ENCODE measurements at places on chromosomes 4 and X.
A peak's percentile ranks its signal among the peaks of the same experiment; 100 is the strongest.

- no peak for DNase-seq
Observed at GRCh38 chr4:7933651-7934510, 5.8 kb downstream of the AFAP1 start.

DNA sequence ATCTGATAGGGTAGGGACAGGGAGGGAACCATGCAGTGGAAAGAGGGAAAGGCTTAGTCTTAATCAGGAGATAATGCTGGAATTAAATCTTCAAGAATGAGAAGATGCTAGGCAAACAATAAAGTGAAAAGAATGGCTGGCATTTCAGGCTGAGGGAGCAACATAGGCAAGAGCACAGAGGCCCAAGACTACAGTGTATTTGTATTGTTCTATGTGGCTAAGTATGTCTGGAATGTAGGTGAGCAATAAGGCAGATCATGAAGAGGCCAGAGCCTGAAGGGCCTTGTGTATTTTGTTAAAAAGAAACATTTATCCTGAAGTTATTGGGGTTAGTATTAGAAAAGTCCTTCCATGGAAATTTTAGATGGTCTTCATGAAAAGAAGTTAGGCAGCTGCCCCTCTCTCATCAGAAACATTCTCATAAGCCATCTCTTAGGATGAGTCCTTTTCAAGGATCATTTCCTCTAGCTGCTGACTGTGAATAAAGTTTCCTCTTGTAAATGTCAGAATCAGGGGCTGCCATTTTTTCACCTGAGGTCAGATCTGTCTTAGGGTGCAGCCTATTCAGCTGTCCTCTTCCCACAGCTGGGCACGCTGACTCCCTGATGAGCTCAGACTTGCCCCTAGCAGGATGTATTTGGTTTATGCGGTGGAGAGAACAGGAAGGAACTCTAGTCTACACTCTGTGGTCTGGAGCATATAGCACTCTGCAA, 46.3 kb downstream of the ATP10D start:
- DNase-seq = no peak

DNA sequence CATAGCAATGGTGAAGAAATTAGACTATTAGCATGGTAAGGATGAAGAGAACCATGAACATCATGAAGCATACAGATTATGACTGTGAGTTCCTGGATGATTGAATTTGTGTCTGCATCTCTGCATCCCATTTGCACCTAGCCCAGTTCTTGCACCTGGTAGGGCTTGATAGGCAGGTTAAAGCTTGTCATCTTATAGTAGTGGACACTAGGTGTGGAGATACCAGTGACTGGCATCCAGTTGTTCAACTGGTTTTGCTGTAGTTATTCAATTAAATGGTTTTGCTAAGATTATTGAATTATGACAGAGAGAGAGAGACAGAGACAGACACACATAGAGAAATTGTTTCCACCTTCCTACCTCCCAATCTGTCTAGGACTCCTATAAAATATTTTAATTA, 5.0 kb downstream of the ADH7 start:
- no peak for DNase-seq

- DNase-seq = no peak
Observed at GRCh38 chrX:30831082-30831481, 58.0 kb downstream of the TAB3 start.

- no peak for DNase-seq
Observed at GRCh38 chr4:14787221-14787620, 215.1 kb upstream of the CPEB2 start.

GRCh38 chrX:129777218-129778030, 2.3 kb upstream of the SASH3 start:
- DNase-seq = peak; percentile 68

DNA sequence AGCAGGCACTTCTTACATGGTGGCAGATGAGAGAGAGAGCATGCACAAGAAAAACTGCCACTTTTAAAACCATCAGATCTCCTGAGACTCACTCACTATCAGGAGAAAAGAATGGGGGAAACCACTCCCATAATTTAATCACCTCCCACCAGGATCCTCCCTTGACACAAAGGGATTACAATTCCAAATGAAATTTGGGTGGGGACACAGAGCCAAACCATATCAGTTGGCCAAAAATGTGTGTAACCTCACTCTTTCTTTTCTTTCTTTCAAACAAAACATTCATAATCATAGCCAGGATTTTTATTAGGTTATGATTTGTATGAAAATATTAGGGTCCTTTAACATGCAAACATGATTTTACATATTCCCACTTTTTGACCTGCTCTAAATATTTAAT, 222.1 kb downstream of the PCDH18 start:
- no peak for DNase-seq

DNA sequence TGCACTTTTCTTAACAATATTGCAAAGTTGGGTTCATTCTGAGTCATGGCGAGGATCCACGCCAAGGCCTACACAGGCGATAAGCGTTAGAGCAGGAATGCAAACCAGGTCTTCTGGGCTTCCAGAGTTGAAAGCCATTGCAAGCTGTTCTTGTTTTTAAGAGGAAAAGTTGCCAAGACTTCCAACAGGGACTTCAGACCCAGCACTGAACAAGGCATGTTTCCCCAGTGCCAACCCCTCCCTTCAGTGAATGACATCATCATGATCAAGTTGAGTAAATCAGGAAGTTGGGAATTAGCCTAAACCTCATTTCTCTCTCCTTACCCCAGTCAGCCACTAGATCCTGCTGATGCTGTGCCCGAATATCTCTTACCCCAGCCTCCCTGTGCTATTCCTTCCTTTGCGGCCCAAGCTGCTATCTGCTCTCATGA, 355.1 kb downstream of the HS3ST1 start:
- no peak for DNase-seq

GRCh38 chr4:162350331-162350730, 186.5 kb upstream of the FSTL5 start:
- DNase-seq = no peak

DNA sequence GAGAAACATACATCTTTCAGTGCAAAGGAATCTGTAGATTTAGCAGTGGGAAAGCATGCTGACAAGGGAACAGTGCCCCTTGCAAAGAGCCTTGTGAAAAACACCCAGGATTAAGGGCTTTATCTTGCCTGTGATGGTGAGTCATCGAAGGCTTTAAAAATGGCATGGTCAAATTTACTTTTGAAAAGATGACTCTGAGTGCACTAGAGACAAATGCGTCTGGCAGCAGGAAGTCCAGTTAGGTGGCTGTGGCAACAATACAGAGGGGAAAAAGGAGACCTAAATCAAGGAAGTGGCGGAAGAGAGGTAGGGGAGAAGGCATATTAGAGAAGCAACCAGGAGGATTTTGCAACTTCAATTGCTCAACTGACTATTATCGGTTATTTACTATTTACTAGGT, 472.6 kb upstream of the CPEB2 start:
- DNase-seq = no peak

DNA sequence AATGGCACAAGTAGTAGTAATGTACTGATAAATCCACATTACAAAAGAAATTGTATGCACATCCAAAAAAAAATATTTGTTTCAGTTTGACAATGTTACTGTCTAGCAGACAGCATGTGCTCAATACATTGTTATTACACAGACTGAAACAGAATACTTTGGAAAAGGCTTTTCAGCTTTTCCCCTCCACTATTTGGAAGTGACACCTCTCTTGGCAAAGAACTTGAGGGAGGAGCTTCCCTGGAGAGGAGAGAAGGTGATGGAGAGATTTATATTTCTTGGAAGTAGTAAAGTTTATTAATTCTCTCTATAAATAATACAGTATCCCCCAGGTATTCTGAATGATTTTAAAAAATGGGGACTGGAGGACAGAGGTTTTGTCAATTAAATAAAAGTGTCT, 131.8 kb downstream of the SCFD2 start:
- DNase-seq = no peak

DNA sequence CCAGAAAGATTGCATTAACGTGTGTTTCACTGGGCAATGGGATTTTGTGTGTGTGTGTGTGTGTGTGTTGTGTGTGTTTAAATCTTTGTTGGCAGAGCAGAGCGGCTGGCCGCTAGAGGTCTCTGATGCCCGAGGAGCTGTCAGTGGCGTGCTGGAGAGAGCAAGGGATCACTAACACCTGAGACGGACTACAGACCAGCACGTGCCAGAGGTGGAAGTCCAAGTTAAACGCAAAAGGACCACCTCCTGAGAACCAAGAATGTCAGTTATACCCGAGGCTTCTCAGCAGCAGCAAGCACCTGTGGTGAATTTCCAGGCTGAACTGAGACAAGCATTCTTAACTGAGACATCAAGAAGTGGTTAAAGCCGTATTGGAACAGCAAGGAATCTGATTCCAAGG, 9.0 kb upstream of the SLC25A14 start:
- DNase-seq = peak; percentile 16

GRCh38 chr4:98728433-98728832, 70.0 kb upstream of the TSPAN5 start:
- no peak for DNase-seq

- no peak for DNase-seq
Observed at GRCh38 chr4:115229873-115230272, 116.5 kb upstream of the NDST4 start.

DNA sequence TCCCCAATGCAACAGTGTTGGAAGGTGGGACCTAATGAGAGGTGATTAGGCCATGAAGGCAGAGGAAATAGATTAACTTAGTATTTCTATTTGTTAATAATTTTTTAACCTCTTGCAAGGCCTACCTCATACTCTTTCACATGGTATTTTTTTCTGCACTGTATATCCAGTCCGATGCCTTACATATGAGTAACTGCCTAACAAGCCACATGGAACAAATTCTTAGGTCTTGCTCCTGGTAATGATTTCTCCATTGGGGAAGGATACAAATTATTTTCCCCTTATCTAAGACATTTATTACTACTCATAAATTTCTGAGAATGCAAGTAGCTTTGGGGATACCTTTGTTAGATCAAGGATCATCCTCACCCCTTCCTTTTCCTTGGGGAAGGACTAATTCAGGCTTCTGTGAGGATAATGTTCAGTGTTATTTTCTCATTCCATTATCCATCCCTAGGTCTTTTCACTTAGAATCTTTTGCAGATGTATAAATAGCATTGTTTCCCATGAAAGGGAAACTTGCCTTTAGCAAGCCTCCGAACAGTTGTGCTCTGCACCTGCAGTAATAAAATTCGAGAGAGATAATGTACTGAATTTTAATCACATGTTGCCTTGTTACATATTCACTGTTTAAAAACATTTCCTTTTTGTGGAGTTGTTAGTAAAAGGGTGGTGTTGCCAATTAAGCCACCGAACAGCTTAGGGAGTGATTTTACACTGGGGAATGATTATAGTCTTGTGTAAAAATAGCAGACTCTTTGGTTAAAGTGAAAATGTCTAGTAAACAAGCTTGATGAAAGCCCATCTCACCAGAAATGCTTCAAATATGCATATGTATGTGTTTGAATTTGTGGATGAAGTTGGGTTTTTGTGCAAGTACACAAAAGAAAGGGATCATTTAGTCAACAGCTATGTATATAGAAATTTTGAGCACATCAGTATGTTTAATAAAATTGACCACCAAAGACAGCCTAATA, 89.9 kb downstream of the CFAP299 start:
- DNase-seq = no peak

DNA sequence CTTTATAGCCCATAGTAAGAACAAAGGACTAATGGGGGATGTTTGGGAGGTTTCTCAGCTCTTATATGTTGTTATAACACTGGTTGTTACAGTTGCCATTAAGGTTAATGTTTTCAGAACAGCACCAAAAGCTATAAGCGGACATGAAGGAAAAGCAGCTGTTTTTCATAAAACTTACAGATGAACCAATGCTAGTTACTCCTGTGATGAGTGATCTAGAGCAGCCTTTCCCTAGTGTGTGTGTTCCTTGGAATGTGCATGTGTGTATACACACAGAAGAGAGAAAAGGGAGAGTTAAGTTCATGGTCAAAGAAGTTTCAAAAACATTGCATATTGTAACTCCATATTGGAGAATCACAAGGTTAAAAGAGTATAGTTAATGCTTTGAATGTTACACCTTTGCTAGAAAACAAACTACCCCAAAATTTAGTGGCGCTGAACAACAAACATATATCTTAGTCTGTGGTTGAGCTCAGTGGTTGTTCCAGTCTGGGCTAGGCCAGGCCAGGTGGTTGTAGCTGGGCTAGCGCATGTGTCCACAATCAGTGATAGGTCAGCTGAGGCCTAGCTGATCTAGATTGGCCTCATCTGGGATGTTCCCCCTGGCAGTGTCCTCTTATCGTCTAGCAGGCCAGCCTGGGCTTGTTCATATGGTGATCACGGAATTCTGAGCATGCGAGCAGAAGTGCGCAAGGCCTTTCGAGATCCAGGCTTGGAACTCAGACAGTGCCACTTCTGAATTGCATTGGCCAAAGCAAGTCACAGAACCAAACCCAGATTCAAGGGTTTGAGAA, 151.0 kb downstream of the NHS start:
- DNase-seq = no peak

GRCh38 chr4:117481742-117482141, 396.4 kb upstream of the TRAM1L1 start:
- no peak for DNase-seq

GRCh38 chr4:42607011-42607726, 49.7 kb downstream of the ATP8A1 start:
- no peak for DNase-seq

GRCh38 chrX:39890807-39891206, 207.0 kb downstream of the BCOR start:
- DNase-seq = no peak

DNA sequence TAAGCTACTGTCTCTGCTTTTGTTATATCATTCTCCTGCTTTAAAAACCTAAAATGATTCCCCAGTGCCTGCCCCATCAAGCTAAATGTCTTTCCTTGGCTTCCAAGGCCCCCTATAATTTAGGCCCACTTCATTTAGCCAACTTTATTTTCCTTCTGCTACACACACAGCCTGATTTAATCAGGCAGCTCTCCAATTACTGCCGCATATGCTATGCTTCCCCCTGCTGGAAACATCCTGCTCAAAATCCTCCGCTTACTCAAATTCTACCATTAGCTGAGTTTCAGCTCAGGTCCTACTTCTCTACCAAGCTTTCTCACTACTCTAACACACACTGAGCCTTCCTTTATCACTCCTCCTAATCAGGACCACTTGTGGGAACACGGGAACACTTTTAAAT, 17.0 kb downstream of the LAMP2 start:
- no peak for DNase-seq

- no peak for DNase-seq
Observed at GRCh38 chrX:13420545-13421183, 100.8 kb upstream of the ATXN3L start.

All from activated naive CD4-positive, alpha-beta T cell (primary cell).